Stimulated activated CD4-positive, alpha-beta T cell treated with anti-CD3 and anti-CD28 coated beads, Interleukin-1b, Interleukin-23, amount 100 ng/mL, for 4 hours (primary cell): ENCODE measurements at places on chromosomes 12 and 14.

GRCh38 chr12:59820594-59821011, 224.8 kb downstream of the SLC16A7 start:
- DNase-seq: no peak

- no peak for DNase-seq
These were observed 267.2 kb upstream of the BTG1 start for GRCh38 chr12:92412856-92413255.

GRCh38 chr12:6306599-6307220, 3.8 kb upstream of the PLEKHG6 start:
- no peak for DNase-seq

- no peak for DNase-seq
These were observed 385.6 kb downstream of the GRIN2B start for GRCh38 chr12:13595536-13596443.

- DNase-seq: no peak
These were observed 228.4 kb upstream of the SOX5 start for GRCh38 chr12:24177889-24178288.

DNA sequence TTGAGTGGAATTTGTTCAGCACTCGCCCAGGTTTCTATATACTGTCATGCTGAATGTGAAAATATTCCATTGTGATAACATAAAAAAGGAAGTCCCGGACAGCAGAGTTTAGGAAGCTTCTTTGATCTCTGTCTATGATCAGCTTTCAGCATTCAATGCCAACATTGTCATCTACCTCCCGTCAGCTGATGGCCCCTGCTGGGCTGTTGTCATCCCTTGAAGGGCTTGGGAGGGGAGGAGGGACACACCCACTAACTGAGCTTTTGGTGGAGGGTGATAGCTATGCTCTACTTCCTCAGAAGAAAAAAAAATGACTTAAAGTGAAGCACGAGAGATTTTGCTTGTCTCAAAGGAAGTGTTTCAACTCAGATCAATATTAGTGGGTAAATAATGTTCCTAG, 4.7 kb upstream of the KRT77 start:
- DNase-seq: no peak
